ENCODE measurements at places on chromosomes 12 and 14. TPM values are rescaled to one million over a fixed set of nuclear protein-coding genes. Genes with fewer than 3 reads are reported as not detected.

DNA sequence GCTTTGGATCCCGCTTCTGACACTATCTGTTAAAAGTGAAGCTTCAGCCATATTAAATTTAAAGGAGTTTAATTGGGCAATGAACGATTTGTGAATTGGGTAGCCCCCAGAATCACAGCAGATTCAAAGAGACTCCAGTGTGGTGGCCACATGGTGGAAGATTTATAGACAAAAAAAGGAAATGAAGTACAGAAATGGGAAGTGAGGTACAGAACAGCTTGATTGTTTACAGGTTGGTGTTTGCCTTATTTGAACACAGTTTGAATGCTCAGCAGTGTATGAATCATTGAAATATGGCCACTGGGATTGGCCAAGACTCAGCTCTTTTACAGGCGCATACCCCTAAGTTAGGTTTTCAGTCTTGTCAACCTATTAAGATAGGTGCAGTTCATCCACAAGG is 21.9 kb downstream of the CCDC91 start:
- no peak for DNase-seq

GRCh38 chr12:65123435-65124063 is 2.4 kb upstream of the WIF1 start:
- peak; percentile 79 for DNase-seq

GRCh38 chr14:34722723-34723545 is 8.5 kb upstream of the CFL2 start:
- peak; percentile 45 for DNase-seq

GRCh38 chr14:90675399-90675798 is 140.8 kb downstream of the TTC7B start:
- DNase-seq = peak; percentile 88

Gene TPPP2
- not detected for polyA plus RNA-seq

All from brain (organoid and tissue), 16 donors.